DMS53 (cell line): ENCODE measurements at places on chromosomes 12 and 14.

DNA sequence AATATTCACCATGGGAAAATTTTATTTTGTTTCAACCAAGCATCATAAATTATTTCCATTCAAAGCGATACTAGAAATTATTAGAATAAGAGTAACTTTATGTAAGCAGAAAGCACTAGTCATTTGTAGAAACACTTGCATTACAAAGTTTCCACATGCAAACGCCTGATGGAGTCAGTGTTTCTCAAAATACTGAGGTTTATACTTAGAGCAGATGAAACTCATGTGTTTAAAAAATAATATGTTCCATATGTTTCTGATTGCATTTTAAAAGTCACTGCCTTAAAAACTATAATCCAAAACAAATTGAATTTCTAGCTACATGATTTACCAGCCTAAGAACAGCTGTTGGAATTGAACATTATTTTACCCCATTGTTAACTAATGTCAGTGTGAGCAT lies 1246.4 kb downstream of the SLC16A7 start:
- no peak for DNase-seq

GRCh38 chr14:61555056-61555838 lies 140.1 kb upstream of the HIF1A start:
- DNase-seq = no peak

DNA sequence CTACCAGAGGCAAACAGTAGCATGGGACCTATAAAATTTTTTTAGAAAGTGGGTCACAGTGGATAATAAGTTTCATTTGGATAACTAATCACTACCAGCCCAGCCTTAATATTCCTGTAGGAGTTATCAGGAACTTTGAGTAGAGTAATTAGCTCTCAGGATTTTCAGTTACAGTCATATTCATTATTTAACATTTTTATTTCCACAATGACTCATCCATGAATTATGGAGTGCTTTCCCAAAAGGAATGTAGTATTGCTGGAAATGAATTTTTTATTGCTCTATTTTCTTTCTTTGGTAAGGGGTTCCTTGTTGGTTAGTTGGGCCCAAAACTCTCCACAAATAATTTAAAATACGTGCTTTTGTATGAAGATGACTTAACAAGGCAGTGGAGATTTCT lies 53.7 kb downstream of the ERC1 start:
- DNase-seq = no peak

- DNase-seq = no peak
These were observed 6.3 kb downstream of the DDX54 start for GRCh38 chr12:113179023-113179422.

DNA sequence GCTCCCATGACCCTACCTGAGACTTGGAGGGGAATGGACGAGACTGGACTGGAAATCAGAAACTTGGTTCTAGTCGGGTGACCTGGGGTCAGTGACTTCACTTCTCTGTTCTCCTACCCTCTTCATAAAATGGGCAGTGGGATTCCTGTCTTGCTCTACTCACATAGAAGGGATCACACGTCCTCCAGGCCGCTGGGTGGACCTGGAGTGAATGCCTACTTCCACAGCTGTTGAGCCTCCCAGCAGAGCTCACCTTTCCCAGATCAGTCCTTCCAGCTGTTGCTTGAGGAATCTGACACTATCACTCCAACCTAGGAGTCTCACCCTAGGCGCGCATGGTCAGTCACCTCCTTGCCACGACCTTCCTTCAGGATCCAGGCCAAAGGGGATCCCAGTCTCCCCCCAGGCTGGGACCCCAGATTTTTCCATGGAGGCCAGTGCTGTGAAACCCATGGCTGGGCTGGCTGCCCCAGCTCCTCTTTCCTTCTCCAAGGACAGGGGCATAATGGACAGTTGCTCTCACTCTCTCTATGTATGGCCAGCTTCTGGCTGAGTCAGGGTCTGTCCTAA lies 637 bp downstream of the ACVRL1 start:
- DNase-seq = peak; percentile 24

DNA sequence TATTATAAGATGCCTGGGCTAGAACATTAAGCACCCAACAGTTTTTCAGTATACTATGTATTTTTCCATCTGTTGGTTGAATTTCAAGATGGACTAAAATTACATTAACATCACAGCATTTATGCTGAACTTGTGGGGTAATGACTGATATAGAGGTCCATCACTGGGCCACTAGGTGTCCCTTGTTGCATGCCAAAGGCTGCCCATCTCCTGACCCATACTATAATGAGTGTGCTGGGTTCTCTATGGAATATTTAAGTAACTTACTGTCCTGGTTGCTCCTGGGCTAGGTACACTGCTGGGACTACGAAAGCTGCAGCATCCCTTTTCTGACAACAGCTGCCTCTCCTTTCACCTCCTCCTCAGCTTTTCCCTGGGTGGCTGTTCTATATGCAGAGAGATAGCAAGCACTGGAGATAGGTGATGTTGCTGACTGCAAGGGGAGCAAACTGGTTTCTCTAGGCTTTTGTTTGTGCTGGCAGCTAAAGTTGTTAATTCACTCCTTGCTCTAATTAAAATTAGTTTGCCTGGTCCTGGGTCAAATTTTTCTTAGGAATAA lies 138.6 kb upstream of the TRHDE start:
- DNase-seq = peak; percentile 66

- peak; percentile 88 for DNase-seq
These were observed 37.2 kb downstream of the RDH12 start for GRCh38 chr14:67738740-67739504.

GRCh38 chr12:130965668-130966067 lies 12.0 kb downstream of the ADGRD1 start:
- no peak for DNase-seq

DNA sequence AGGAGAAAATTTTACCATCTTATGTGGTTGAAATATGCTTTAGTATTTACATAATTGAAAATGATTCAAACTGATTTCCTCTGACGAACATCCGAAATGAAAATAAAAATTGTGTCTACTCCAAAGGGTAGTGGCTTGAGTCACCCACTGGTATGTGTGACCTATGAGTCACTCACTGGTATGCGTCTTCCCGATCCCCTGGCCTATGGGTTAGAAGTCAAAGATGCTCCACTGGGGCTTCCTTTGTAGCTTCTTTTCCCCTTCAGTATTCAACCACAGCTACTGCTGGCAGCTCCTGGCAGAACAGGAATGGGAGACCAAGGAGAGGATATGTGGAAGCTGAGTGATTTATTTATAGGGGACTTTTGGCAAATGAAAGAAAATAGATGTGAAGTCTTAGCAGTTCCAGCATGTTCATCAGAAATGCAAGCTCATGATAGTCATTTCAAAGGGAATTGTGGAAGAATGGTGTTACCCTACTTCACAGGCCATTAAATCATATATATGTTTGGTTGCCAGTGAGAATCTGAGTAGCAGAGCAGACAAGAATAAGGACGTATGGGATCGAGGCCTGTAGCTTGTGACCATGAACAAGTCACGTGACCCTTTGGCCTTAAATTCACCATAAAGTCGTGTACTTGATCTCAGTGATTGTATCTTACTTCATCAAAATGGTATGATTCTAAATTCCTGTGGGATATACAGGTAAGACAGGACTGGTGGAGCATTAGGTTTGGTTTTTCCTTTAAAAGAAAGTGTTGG lies 108.3 kb downstream of the CRADD start:
- peak; percentile 49 for DNase-seq

GRCh38 chr14:22552827-22553076 lies 36.3 kb downstream of the DAD1 start:
- no peak for DNase-seq

- DNase-seq = no peak
These were observed 722.2 kb downstream of the TMEM121 start for GRCh38 chr14:106248321-106249192.

GRCh38 chr14:24255931-24256711 lies 6.9 kb downstream of the TGM1 start:
- DNase-seq = no peak

GRCh38 chr12:22477894-22478287 lies 66.5 kb downstream of the C2CD5 start:
- DNase-seq = peak; percentile 15

GRCh38 chr12:120538281-120539156 lies 4.4 kb downstream of the RNF10 start:
- no peak for DNase-seq

DNA sequence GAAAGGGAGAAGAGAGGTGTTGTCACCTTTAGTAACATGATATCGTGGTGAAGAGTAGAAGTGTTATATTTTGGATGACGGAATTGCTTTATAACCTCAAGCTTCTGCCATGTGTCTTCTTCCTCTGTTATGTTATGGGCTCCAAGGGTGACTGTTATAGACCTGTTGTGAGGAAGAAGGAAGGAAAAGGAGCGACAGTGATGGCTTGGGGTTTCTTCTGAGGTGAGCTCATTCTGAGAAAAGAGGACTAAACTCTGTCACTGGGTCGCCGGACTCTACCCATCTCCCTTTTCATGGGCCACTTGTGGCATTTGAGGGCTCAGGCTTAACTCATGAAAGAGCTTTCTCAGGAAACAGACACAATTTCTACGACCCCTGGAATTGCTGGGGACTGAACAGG lies 1.6 kb downstream of the CMA1 start:
- DNase-seq = no peak

DNA sequence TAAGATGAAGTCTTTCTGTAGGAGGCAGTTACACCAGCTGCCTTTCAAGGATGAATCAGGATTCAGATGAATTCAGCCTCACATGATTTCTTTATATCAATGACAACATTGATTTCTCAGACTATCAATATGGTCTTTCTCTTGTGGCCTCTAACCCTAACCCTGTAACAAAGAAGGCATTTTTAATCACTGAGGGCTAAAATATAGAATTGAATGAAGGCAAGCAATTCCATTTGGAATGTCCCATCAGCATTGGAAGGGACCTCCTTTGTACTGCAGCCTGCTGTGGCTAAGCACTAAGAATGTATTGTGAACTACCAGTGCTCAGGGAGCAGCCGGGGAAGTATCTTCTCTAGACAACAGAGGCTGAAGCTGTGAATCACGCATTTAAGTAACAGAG lies 90.6 kb upstream of the FRMD6 start:
- DNase-seq = no peak

GRCh38 chr12:89033062-89033461 lies 319.2 kb downstream of the DUSP6 start:
- no peak for DNase-seq

- no peak for DNase-seq
These were observed 22.8 kb downstream of the CEP170B start for GRCh38 chr14:104887623-104888488.

DNA sequence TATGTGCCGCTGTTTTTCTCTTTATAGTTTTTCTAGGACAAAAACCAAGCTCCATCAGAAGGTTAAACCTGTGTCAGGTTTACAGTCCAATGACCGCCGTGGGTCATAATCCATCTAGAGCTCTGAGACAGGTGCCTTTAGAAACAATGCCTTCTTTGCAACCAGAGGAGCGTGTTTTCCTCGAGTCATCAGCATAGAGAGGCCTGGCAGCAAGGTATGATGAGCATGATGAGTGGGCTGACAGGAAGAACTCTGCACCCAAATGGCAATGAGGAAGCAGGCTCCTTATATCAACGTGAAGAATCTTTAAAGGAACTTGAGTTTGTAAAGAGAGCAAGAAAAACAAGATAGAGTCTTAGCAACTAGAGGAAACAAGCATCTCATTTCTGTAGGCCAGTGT lies 60.5 kb upstream of the NUDT4 start:
- peak; percentile 61 for DNase-seq

GRCh38 chr12:67989184-67989920 lies at the start of gene IFNG-AS1:
Gene IFNG-AS1 (plus strand): TSS chr12:67989447.
- no peak for DNase-seq

DNA sequence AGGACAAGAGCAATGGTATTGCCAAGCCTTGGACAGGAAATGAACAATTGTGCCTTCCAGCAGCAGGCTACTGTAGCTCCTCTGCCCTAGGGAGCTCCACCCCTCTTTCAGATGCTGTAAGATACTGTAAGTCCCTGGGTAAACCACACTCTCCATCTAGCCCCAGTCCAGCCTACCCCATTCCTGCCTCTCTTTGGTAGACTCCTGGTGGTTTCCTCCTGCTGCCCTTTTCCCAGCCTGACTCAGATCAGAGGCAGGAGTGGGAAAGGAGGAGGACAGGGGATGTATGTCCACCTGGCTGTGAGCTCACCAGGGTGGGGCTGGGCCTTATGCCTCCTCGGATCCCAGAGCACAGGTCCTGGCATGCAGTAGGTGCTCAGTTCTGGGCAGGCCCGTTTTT lies 174.6 kb downstream of the ESRRB start:
- DNase-seq = peak; percentile 7

GRCh38 chr14:91418387-91419043 lies 895 bp upstream of the CCDC88C start:
- peak; percentile 85 for DNase-seq

GRCh38 chr12:102542816-102543440 lies 62.6 kb upstream of the IGF1 start:
- DNase-seq = no peak

GRCh38 chr12:104022786-104023185 lies 27.2 kb downstream of the GLT8D2 start:
- no peak for DNase-seq

GRCh38 chr12:58513301-58513834 lies 406.9 kb downstream of the LRIG3 start:
- no peak for DNase-seq

GRCh38 chr14:87869619-87870583 lies 123.1 kb downstream of the GALC start:
- peak; percentile 46 for DNase-seq

DNA sequence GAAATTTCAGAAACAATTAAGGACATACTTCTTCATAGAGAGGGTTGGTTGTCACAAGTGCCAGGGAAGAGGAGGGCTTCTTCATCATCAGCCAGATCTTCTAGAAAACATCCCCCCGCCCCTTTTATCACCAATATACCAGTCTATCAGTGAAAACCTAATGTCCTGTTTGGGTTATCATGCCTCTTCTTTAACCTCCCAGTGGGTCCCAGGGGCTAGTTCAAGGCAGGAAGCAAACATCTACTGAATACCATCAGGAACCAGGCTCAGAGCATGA lies 13.3 kb upstream of the KRT86 start:
- no peak for DNase-seq

DNA sequence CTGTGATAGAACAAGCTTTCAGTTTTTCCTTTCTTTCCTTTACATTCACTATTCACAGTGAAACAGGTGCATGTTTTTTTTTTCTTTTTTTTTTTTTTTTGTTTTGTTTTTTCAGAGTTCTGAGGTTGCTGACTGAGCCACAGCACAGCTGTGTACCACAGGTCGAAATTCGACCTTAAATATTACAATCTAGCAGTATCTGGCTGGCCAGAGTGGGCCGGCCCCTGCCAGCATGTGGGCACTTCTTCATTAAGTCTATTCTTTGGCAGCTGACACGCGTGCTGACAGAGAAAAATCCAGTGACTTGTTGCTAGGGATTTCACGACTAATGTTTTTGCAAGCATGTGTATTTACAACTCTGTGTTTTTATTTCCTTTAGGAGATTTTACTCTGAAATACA lies 33.9 kb downstream of the FBXO33 start:
- no peak for DNase-seq
